SIG-M5 (cell line): ENCODE measurements at places on chromosomes 7 and 10.

DNA sequence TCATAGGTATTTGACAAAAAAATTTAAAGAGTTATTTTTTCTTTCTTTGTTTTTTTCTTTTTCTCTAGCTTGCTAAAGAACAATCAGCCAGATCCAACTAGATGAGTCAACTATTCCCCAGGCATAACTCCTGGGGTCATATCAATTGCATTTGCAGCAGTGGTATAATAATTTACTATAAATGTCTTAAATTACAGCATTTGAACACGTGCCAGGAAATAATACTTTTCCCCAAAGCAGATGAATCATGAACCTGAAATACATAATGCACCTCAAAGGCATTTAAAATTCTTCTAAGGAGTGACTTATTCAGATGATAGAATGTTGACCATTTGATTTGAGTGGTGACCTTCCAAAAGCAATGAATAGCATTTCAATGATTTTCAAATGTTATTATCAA lies 190.1 kb downstream of the LRRTM3 start:
- DNase-seq, result no peak

- no peak for DNase-seq
These were observed 24.9 kb downstream of the ASB13 start for GRCh38 chr10:5641501-5641900.

GRCh38 chr7:81839708-81840369 lies 70.0 kb upstream of the HGF start:
- DNase-seq, result no peak

DNA sequence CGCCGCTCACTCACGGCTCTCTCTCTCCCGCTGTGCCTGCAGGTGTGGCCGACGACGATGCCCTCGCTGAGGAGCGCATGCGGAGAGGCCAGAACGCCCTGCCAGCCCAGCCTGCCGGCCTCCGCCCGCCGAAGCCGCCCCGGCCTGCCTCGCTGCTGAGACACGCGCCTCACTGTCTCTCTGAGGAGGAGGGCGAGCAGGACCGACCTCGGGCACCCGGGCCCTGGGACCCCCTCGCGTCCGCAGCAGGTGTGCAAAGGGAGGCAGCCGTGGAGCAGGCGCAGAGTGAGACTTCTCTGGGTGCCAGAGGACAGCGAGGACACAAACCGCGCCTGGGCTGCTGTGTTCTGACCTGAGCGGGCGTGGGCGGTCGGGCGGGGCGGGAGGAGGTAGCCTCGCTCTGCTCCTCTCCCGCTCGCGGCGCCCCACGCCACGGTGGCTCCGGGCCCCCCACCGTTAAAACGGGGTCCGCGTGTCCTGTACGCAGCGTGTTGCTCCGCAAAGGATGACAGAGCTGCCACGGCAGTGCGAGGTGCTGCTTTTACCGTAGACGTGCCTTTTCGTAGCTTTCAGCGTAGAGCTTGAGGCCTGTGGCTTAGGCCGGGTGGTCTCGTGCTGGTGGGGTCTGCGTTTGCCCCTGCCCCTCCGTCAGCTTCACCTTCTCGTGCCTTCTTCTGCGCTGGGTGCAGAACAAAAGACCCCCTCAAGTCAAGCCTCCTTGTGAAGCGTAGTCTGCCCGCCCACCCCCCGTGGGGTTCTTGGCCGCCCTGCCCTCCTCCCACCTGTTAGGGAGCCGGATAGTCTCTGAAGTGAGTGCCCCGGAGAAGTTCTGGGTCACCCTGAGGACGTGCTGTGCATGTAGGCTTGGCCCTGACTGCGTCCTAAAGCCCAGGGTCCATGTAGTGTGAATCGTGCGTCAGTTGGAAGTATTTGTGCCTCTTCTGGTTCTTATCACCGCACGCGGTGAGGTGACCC lies 73.2 kb downstream of the DNAJB6 start:
- no peak for DNase-seq

- DNase-seq, result no peak
These were observed 498.7 kb downstream of the NXPH1 start for GRCh38 chr7:8931906-8932646.

- no peak for DNase-seq
These were observed 640.7 kb upstream of the MKI67 start for GRCh38 chr10:128766915-128767314.

DNA sequence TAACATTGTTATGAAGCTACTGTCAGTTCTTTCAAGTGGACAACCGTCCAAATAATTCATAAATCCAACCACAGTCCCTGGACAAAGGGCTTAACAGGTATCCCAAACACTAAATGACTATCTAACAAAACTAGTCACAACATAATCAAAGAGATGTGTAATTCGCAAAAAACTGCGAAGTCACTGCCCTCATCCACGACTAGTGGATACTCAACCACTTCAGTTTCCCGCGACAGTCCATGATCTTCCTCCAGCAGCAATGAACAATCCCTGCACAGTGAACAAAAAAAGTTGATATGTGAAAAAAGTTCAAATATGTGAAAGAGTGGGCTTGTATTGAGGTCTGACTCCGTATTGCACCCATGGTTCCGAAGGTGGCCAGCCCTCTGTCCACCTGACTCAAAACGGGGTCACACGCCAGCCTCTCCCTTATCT lies 287 bp downstream of the DCLRE1A start:
- DNase-seq, result no peak

DNA sequence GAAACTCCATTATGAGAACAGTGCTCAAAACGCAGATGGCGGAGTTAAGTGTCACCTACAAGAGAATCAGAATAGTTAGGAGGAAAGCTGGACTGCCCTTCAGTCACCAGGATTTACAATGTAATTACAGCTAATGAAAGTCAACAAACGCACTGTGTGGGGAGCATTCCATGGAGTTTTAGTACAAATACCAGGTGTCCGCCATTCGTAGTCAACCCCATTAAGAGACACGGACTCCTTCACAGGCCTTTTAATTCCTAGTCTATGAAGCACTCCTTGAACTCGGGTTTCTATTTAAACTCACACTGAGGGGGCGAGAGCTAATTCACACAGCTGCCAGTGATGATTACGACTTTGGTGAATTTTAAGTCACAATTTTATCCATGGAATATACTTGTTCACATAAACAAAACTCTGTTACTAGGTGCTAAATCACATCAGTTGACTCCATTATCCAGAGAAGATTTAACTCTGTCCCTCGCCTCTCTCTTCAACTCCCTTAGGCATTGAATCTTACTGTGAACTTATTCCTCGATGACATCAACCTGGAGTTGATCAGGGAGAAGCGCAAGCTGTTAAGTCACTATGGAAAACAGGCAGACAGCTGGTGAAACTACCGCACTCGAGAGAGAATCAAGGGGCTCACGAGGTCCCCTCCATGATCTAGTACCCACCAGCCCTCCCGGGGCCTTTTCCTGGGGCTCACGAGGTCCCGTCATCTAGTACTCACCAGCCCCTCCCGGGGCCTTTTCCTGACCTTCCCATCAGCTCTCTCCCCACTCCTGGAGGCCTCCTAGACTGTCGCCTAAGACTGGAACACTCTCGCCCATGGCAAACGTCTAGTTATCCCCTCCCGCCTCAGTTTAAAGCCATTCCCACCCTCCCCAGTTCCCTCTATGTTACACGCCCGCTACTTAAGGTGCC lies 1.5 kb downstream of the ZFAND2A start:
- DNase-seq, result no peak

- DNase-seq, result no peak
These were observed 507.6 kb downstream of the GRID1 start for GRCh38 chr10:85858776-85859515.

- no peak for DNase-seq
These were observed 215.3 kb upstream of the RHOBTB1 start for GRCh38 chr10:61159253-61159652.

GRCh38 chr7:131110297-131111080 lies 217.2 kb upstream of the MKLN1 start:
- DNase-seq, result no peak

DNA sequence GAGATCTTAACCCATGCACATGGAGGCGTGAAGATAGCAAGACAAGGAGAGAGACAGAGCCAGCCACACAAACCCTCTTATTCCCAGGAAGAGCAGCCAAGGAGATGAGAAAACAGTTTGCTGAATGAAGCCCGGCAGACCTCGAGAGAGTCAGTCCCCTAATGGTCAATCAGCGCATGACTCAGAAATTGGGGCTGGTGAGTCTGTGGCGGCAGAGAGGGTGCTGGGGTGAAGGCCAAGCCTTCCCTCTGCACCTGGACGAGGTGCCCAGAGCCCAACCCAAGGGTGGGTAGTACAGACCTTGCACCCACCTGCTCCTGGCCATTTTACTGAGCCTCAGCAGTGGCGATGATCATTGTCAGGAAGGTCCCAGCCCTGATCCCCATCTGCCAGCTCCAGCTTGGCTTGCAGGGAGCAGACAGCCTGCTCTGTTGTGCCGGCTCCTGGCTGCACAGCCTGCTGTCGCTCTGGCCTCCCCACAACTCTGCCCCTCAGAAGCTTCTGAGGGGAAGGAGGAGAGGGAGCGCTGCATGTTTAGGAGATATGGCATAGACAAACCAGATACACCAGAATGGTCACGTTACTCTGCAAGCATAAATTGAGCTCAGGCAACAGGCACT lies 256.6 kb downstream of the RPS24 start:
- no peak for DNase-seq

DNA sequence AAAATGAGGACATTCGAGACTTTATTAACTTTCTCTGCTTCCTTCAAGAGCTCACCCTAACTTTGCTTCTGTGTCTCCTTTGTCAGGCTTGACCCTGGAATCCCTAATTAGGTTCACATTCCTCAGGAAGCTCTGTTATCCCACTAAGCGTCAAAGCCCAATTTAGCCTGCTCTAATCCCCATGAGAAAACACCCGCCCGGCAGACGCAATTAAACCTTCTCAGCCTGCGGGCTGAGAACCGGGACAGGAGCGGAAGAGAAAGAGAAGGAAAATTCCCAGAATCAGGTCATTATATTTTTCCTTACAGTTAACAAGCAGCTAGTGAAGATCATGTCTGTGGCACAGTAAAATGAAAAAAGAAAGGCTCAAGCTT lies 93.0 kb downstream of the TNS3 start:
- no peak for DNase-seq

DNA sequence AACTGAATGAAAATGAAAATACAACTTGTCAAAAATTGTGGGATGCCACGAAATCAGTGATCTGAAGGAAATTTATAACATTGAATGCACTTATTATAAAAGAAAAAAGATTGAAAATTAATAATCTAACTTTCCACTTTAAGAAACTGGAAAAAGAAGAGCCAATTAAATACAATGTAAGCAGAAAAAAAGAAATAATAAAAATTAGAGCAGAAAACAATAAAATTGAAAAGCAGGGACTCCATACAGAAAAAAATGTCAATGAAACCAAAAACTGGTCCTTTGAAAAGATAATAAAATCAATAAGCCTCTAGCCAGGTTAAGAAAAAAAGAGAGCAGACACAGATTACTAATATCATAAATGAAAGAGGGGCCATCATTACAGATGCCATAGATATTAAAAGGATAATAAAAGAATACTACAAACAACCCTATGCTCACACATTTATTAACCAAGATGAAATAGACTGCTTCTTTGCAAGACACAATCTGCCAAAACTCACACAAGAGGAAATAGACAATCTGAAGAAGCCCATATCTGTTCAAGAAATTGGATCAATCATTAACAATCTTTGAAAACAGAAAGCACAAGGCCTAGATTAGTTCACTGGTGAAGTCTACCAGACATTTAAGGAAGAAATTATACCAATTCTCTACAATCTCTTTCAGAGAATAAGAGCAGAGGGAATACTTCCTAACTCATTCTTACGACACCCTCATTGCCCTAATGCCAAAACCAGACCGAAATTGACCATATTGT lies 233.8 kb upstream of the NEBL start:
- DNase-seq, result no peak

DNA sequence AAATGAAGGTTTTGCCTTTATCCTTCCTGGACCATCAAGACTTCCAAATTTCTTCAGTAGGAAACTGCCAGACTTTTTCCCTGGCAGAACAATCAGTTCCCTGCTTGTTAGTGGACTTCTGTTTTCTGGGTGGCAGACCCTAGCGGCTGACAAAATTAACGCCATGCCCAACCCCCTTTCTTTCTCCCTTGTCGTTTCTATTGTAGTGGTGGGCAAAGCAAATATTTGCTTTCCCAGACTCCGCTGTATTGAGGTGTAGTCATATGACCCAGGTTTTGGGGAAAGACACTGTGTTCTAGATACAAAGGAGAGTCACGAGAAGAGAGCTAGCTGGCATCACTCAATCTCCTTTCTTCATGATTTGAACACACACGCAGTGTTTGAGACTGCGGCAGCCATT lies 7.7 kb downstream of the PON2 start:
- DNase-seq, result no peak

DNA sequence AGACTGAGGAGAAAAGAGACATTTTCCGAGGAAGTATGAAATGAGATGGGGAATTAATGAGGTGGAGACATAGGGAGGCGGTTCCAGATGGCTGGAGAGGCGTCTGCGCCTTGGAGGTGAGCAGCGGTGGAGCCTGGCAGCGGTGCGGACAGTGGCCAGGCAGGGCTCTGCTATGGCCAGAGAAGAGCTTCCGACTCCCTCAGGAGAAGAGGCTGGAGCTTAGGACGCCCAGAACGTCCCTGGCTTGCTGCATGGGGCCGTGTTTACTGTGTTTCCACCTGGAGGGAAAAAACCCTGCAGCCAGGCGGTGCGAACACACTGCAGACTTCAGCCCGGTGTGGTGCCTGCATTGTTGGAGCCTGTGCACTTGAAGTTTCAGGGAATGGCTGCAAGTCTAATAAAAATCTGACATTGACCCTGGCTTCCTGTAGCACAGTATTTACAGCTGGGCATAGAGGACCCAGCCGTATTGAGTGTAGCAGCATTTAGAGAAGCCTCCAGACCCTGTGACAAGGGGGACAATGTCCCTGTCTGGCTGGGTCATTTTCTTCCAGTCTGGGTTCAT lies 447.1 kb upstream of the MKI67 start:
- no peak for DNase-seq

DNA sequence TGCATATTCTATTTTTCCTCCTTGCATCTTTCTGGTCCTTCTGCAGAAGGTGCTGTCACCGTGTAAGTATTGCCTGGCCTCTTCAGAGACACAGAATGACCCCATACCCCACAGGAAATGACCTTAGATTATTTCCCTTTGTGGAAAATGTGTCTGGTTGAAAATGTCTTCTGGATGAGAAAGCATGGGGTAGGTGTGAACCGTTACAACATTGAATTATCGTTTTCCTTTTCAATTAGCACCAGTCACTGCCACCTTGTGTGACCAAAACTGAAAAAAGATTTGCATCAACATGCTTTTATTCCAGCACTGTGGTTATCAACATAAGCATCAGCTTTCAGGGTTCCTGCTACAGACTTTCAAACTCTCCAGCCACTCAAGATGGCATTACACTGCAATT lies 58.0 kb upstream of the CELF2 start:
- DNase-seq, result no peak

DNA sequence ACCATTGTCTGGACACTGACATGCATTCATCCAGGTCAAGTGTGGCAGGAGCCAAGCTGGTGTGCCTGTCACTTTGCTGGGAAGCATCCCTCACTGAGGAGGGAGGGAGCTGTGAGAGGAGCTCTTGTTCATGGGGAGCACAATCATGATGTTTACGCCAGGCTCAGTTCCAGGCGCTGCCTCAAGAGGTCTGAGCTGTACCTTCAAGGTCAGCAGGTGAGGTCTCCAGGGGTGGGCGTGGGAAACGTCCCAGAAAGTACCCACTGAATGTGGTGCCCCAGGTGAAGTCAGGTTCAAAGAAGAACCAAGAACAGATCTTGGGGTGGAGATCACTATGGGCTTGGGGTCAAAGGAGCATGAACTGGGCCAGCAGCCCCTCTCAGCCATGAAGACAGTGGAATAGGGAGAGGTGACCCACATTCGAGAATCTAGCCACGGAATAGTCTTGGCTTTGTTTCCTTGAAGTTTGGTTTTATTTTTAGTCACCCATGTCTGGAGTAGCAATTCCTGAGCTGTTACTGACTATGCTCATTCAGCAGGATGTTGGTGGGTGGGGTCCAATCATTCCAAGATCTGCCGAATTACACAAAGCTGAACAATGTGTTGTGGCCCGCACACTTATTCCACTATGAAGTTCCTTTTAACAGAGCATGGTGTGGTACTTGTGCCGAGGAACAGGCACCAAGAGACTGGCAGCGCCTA lies 29.3 kb downstream of the NPS start:
- no peak for DNase-seq
